ENCODE measurements at places on chromosomes 7 and 10. TPM values are rescaled to one million over a fixed set of nuclear protein-coding genes. Genes with fewer than 3 reads are reported as not detected.

The GBX1 gene
- not detected for total RNA-seq

The ANK3 gene
- total RNA-seq: 128 TPM

The OR2A12 gene
- total RNA-seq: not detected

The NACAD gene
- 7.8 TPM for total RNA-seq

The EBLN1 gene
- not detected for total RNA-seq

The NPTX2 gene
- 24.5 TPM for total RNA-seq

The WNT8B gene
- not detected for total RNA-seq

DNA sequence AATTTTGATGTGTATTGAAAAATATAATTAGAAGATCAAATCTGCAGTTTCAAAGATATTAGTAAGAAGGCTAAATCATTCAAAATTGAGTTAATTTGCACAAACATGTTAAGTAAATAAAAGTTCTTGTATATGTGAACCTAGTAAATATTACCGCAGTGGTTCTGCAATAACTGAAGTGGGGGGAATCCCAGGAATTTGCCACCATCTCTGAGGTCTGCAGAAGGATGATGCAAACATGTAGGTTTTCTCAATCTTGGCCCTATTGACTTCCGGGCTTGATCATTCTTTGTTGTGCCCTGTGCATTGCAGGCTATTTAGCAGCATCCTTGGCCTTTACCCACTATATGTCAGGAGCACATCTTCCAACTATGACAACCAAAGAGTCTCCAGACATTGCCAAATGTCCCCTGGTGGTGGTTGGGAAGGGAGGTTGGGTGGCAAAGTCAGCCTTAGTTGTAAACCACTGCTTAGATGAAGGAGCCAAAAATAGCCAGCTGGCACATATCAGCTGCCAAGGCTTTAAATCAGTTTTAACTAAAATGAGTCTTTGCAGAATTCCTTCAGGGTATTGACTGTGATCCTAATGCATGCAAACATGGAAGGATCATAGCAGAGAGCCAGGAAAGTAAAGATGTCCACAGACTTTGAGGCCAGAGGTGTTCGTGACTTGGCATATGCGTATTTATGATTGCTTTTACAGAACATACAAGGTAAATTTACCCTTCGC, 146.3 kb downstream of the TRIL start:
- DNase-seq: no peak

DNA sequence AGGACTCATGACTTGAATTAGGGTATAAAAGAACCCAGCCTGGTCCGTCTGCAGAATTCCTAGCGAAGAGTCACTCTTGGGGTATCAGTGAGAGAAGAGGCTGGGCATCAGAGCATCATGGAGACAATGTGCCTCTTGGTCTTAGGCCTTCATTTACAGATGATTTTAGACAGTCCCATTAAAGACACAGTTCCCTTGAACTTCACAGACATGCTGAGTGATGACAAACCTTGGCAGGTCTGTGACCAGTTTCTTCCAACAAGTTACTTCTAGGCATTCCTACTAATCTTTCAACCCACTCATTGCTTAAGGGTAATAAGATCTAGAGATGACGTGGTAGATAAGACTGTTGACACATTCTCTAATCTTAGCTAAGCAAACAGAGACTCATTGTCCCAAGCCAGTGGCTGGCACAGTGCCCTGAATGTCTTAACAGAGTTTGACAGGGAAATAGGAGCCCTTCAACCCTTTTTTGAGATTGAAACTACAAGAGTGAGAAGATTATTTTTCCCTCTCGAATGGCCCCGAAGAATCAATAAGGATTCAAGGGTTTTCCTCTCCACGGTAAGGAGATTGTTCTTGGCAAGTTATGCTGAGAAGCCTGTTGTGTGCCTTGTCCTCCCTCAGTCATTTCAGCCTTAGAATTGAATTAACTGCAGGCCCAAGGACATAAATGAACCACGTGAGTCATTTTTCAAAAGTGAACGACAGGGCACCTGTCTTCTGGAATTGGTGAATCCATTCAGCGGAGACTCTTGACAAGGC, 281.1 kb downstream of the CCDC3 start:
- peak; percentile 86 for DNase-seq

- no peak for DNase-seq
These were observed 219.0 kb downstream of the ADRA2A start for GRCh38 chr10:111295788-111296187.

DNA sequence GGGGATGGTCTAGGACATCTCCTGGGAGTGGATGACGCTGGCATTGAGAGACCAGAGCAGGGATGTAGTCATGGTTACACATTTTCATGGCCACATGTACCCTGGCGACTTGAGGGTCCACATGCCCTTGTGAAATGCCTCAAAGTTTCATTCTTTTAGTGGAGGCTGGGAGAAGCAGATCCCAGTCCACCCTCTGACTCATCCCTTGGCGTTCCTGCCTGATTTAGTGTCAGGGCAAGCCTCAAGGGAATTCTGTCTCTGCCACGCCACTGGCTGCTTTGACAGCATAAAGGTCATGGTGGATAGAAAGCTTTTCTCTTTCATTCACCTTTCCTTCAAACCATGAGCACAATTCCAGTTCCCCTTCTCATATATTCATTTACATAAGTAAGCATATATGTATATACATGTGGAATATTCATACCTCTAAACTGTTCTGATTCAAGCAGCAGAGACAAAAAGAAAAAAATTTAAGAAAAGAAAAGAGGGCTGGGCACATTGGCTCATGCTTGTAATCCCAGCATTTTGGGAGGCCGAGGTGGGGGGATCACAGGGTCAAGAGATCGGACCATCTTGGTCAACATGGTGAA, 21.8 kb upstream of the KIF5B start:
- DNase-seq: no peak

GRCh38 chr7:69452797-69453196, 145.5 kb upstream of the AUTS2 start:
- DNase-seq: no peak

GRCh38 chr10:78852466-78853240, 216.1 kb upstream of the ZMIZ1 start:
- no peak for DNase-seq

DNA sequence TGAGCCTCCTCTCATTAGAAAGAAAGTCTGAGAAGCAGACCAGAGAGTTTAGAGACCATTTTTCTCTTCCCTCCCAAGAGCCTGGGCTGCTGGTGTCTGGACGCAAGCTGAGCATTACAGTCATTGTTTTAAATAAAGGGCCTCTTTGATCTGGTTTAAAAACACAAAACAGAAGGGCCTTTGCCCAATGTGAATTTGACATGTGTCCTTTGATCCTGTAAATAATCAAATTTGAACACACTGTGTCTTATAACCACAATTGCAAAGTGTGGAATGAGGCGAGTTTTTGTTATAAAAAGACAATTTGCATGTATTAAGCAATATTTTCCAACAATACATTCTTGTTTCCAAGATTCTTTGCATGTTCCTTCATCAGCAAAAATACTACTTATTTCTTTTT, 158.5 kb downstream of the C7orf25 start:
- DNase-seq: no peak

DNA sequence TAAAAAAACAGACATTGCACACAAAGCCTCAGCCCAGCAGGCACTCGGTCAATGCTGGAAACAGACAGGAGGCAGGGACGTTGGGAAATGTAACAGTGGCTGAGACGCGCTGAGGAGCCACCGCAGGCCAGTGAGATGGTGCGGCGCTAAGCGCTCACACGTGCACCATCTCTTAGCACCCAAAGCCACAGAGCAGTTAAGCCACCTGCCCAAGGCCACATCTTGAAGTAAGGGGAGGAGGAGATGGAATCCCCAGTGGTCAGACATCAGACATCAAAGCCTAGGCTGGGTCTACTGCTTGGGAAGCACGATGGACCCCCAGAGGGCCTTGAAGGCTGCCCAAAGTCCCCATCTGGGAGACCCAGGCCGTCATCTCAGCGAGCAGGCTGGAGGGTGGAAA, 15.6 kb downstream of the LAT2 start:
- no peak for DNase-seq

DNA sequence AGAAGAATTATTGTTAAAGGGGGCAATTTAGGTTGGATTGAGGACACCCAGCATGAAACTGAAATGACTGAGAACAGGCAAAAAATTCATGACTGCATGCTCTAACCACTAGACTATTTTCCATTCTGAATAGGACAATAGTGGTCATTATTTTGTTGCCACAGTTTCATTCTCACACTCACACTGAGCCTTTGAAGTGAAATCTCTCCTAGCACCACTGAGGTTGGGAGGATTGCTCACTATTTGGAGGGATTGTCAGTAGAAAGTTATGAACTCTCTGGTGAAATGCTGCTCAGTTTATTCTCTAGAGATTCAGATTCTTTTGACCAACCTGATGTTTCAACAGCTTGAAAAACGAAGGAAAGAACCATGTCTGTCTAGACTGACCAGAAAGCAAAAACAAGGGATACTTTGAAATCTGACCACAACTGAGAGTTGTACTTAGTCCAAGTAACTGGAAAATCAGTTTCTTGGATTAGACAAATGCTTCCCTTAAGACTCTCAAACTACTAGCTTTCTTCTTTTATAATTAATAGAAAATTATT, 191.2 kb downstream of the DYNC1I1 start:
- no peak for DNase-seq

- no peak for DNase-seq
These were observed 637 bp downstream of the HSPA14 start for GRCh38 chr10:14838582-14839304.

DNA sequence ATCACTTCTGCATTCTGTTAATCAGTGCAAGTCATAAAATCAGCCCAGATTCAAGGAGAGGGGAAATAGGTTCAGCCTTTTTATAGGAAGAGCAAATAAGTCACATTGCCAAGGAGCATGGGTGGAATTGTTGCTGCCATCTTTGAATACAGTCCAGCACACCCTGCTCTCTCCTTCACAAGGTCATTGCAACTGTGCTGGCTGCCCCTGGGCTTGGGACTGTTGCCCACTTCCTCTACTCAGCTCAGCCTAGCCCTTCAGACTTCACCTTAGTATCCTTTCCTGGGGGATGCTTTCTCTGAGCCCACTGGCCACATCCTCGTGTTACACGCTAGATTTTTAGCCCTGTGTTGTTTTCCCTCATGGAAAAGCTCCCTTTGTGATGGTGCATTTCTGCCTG, 527.7 kb downstream of the GALNT17 start:
- DNase-seq: no peak

GRCh38 chr7:120955577-120956149, 5.1 kb downstream of the ING3 start:
- DNase-seq: no peak

DNA sequence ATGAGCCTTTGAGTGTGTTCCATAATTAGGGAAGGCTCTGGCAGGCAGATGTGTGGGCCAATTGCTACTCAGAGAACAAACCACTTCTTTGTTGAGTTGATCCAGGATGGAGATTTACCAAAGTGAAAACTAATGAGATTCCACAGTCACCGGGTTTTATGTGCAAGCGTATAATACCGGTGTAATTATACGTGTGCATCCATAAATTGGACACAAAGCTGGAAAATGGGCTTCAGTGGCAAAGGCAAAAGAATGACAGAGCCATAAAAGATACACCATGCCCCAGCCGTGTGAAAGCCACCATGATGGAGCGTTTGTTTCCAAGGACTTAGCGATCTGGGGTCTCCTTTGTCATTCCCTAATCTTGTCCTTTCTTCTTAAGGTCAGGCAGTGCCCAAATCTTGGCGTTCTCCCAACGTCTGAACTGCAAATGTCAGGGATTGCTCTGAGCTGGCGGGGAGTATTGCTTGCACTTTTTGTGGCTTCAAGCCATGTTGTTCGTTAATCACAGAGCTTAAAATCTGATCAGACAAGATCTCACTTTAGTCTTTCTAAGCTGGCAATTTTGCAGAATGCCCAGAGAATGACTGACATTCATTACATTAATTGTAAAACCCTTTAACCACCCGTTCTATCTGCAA, 70.1 kb downstream of the NPTX2 start:
- no peak for DNase-seq

GRCh38 chr7:6227294-6227846, 45.1 kb downstream of the CYTH3 start:
- no peak for DNase-seq

- no peak for DNase-seq
These were observed 113.3 kb downstream of the CPEB3 start for GRCh38 chr10:92177546-92177945.

Data from tibial nerve (tissue), 4 donors.